ENCODE measurements at places on chromosomes 1 and 21.
A peak's percentile ranks its signal among the peaks of the same experiment; 100 is the strongest.

GRCh38 chr1:17485281-17485680 is 45.8 kb upstream of the RCC2 start:
- no peak for DNase-seq

DNA sequence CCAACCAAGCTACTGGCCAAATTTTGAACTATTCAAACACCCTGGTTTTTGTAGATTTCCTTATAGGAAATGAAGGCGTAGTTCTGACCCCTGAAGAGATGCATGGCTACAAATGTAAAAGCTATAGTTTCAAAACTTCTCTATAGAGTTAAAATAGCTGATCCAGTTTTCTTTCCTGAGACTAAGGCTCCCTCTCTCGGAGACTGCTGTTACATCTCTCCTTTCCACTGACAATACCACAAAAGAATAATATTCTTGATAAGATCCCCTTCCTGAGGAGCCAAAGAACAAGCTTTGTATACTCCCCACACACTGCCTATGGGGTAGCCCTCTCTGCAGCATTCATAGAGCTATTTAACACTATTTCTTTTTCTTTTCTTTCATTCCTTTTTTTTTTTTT is 6.7 kb upstream of the CFAP126 start:
- DNase-seq = peak; percentile 67

- no peak for DNase-seq
These were observed 55.2 kb downstream of the SASS6 start for GRCh38 chr1:100077531-100077930.

- DNase-seq = no peak
These were observed 64.5 kb downstream of the EPS15 start for GRCh38 chr1:51454554-51454953.

- DNase-seq = no peak
These were observed 143.3 kb downstream of the RPS6KC1 start for GRCh38 chr1:213194383-213194782.

DNA sequence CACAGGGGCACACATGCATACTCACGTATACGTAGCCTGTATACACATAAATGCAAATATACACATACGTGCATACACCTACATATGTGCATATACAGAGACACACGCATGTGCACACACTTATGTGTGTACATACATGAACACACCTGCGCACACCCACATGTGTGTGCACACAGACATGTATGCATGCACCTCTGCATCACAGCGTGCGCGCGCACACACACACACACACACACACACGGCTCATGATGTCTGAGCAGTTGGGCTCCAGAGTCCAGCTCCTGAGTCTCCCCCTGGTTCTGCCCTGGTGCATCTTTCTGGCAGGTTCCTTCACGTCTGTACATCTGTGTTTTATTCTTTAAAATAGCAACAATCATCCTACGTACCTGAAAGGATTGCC is 600.5 kb downstream of the NPHP4 start:
- DNase-seq = no peak

GRCh38 chr1:81605023-81605422 is 195.7 kb upstream of the ADGRL2 start:
- DNase-seq = no peak

All from AML-193 (cell line).